ENCODE measurements at places on chromosomes 13 and 19.

DNA sequence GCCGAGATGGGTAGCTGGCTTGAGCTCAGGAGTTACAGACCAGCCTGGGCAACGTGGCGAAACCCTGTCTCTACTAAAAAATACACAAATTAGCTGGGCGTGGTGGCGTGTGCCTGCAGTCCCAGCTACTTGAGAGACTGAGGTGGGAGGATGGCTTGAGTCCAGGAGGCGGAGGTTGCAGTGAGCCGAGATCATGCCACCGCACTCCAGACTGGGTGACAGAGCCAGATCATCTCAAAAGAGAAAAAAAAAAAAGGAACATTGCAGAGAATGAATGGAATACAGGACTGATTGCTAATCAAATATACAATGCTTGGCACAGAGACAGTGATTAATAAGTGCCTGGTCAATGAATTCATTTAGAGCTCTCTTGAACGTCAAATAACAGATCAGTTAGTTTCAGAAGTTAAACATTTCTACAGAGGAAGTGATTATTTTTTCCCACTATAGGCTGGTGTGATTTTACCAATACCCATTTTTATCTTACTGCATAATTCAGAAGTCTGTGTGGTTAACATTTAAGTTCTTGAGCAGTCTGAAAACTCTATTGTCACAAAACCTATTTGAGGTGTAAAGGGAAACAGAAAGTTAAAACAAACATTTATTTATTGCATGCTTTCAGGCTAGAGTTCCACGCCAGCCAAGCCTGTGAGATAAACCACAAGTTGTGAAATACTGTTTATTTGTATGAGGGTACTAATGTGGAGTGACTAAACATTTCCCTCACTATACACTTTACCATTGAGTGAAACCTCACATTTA, 7.7 kb upstream of the TBC1D4 start:
- DNase-seq, result no peak

GRCh38 chr13:100490692-100491091, 97.9 kb downstream of the GGACT start:
- DNase-seq, result no peak

- DNase-seq, result no peak
These were observed 8.6 kb upstream of the PTBP1 start for GRCh38 chr19:788686-788982.

DNA sequence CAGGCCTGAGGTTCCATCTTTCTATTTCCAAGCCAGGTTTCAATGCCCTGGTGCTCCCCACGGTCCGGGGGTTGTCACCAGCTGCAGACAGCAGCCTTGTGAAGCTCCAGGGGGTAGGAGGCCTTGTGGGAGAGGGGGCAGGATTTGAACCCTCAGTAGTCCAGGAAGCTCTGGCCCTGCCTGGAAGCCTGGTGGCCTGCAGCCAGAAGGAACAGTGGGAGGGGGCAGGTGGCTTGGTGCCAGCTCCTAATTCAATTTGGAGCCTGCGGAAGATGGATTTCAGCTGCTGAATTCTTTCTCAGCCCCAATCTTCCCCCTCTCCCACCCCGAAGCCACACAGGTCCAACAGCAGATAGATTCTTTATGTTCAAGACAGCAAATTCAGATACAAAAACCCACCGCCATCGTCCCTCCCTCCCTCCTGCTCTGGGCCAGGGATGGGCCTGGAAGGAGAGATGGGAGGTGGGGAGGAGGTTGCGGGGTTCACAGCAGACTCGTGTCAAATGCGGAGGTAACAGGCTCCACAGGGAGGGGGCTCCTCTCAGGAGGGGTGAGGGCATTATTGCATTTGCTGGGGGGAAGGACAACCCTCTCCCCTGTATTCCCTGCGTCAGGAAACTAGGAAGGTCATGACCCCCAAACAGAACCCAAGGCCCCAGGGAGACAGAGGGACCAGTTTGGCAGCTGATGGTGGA, 2.4 kb upstream of the PTGER1 start:
- no peak for DNase-seq

DNA sequence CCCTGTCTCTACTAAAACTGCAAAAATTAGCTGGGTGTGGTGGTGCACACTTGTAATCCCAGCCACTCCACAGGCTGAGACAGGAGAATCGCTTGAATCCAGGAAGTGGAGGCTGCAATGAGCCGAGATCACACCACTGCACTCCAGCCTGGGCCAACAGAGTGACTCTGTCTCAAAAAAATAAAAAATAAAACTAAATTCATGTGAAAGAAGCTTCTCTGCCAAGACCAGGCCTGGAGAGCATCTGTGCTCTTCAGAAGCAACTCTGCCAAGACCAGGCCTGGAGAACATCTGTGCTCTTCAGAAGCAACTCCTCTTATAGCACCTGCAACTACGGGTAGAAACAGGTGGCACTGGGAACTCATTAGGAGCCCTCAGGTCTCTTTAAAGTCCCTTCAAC, 37.7 kb downstream of the CRYL1 start:
- DNase-seq, result no peak

GRCh38 chr19:53388168-53388567, 6.8 kb upstream of the ZNF765 start:
- DNase-seq, result no peak

DNA sequence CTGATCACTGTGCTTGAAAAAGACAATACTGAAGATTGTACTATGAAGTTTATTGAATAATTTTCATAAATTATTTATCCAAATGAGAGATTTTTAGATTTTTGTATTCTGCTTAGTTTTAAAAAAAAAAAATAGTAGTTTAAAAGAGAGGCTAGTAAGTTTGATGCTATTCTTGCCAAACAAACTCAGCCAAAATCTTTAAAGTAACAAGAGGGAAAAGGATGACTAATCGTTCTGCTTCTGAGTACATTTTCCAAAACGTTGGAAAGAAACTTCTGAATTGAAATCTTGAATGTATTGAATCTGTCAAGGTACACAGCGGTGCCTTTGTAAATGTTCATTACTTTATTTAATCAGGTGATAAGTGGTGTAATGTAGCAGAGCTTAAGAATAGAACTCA, 34.4 kb downstream of the NUP58 start:
- no peak for DNase-seq

DNA sequence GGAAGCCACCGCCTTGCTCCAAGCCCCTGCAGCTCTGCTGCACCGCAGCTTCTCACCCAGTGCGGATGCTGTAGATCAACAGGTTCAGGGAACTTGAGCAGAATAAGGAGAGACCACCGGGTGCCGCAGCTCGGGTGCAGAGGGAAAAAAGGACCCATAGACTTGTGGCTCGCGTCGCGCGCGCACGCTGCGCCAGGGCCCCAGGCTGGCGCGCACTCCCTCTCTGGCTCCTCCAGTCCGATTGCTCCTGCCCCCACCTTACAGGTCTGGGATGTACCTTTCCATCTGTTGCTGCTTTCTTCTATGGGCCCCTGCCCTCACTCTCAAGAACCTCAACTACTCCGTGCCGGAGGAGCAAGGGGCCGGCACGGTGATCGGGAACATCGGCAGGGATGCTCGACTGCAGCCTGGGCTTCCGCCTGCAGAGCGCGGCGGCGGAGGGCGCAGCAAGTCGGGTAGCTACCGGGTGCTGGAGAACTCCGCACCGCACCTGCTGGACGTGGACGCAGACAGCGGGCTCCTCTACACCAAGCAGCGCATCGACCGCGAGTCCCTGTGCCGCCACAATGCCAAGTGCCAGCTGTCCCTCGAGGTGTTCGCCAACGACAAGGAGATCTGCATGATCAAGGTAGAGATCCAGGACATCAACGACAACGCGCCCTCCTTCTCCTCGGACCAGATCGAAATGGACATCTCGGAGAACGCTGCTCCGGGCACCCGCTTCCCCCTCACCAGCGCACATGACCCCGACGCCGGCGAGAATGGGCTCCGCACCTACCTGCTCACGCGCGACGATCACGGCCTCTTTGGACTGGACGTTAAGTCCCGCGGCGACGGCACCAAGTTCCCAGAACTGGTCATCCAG, 964 bp downstream of the PCDH17 start:
- DNase-seq, result peak; percentile 88

GRCh38 chr19:6533746-6534418, 3.1 kb downstream of the TNFSF9 start:
- no peak for DNase-seq

- peak; percentile 47 for DNase-seq
These were observed 1.7 kb downstream of the ERCC5 start for GRCh38 chr13:102847272-102848234.

DNA sequence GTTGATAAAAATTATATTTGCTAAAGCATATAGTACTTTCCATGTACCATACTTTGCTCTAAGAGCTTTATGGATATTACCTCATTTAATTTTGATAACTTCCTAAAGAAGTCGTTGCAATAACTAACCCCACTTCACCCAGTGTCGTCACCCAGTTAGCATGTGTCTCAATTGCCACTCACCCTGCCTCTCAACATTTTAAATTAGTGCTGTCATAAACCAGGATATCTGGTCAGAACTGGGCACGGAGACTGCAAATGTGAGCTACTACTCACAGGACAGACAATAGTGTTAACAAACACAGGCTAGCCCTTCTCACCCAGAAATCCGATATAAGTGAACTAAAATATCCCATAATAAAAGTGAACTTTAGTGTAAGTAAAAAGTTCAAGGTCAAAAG, 430.6 kb downstream of the KLF12 start:
- DNase-seq, result no peak

- no peak for DNase-seq
These were observed 10.2 kb upstream of the DCUN1D2 start for GRCh38 chr13:113500530-113501265.

- DNase-seq, result no peak
These were observed 3.7 kb downstream of the NAPA start for GRCh38 chr19:47511128-47511517.

- DNase-seq, result no peak
These were observed 5.7 kb downstream of the TMEM259 start for GRCh38 chr19:1015061-1015781.

DNA sequence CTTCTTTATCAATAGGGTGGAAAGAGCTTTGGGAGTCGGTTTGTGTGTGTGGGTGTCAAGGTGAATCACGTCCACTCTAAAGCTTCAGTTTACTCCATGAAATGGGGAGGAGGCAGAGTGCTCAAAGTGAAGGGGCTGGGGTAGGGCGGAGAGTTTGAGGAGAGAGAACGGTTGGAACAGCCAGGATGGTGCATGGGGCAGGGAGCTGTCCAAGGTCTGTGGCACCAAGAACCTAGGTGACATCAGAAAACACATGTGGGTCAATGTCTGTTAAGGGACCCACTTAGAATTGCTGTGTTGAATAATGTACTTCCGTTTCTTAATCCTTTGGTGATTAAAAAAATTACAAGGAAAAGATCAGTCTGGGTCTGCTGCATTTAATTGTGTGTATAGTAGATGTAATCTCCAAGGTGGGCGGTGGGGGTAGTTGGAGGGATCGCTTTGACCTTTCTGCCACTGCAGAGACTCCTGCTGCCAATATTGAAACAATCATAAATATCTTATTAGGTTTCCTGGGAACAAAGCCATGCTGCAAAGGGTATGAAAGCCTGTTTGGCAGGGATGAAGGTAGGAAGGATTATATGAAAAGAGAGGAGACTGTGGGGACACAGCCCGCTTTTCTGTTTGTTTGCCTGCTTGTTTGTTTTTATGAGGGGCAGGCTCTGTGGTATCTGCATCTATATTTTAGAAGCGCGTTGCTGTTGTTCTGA, 122.3 kb downstream of the ATP8A2 start:
- DNase-seq, result peak; percentile 44

GRCh38 chr13:46295491-46296114, 83.9 kb downstream of the LRRC63 start:
- DNase-seq, result peak; percentile 18

DNA sequence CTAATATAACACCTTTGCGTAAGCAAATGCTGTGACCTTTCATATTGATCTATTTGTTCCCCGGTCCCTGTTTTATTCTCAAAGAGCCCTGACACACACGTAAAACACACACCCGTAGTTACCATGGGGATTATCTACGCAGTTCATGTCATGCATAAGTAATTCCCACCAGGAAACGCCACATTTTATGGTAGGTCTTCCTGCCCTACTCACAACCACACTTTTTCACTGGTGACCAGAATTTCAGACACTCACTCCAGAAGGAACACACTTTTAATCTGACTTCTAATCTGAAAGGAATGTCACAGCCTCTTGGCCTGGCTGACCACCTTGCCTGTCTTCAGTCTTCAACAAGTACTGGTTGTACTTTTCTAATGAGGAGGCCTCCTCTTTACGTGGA, 46.8 kb downstream of the SLC7A1 start:
- no peak for DNase-seq

DNA sequence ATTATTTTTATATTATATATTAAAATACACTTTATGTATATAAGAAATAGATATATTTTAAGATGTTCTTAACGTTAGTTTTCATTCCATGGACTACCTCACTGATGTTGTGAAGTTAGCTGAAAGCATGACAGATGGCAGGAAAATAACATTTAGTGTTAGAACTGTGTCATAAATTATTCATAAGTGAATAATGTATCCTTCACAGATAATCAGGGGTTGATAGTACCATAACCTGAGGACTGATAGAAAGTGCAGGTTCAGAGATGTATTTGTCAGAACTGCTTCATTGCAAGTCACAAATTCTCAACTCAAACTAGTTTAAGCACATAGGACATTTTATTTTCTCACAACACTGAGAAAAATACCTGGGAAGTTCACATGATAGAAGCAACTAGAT, 14.6 kb upstream of the DIAPH3 start:
- no peak for DNase-seq

- DNase-seq, result peak; percentile 36
These were observed 17.9 kb upstream of the EPHX3 start for GRCh38 chr19:15249972-15250639.

DNA sequence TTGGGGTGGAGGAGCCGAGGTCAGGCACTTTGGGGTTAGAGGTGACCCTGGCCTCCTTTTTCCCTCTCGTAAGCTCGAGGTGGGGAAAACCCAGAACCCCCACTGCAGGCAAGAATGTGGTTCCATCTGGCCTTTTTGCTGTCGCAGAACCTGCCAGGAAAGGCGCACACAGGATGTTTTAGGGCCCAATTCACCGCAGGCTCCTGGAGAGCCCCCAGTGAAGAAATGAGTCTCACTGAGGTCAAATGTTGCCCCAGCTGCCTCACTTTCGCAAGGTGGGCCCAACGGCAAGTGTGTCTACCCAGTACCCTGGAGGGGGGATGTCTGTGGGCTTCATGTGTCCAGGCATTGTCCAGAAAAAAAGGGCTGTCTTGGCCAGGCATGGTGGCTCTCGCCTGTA, 61.8 kb downstream of the PEX11G start:
- DNase-seq, result no peak

GRCh38 chr13:79541426-79542049, 60.6 kb downstream of the NDFIP2 start:
- peak; percentile 23 for DNase-seq

Data from retina (tissue), 1 donor.